LHCN-M2 (cell line): ENCODE measurements at places on chromosomes 11 and 22. TPM values are rescaled to one million over a fixed set of nuclear protein-coding genes. Genes with fewer than 3 reads are reported as not detected.

- DNase-seq = no peak
These were observed 5.8 kb upstream of the JAM3 start for GRCh38 chr11:134063124-134063495.

GRCh38 chr11:30326906-30327305 lies 4.0 kb downstream of the ARL14EP start:
- DNase-seq = no peak

The NAALADL1 gene
- total RNA-seq = not detected in 2 replicates

GRCh38 chr22:23891726-23892125 lies 2.5 kb upstream of the MIF start:
- DNase-seq = no peak

DNA sequence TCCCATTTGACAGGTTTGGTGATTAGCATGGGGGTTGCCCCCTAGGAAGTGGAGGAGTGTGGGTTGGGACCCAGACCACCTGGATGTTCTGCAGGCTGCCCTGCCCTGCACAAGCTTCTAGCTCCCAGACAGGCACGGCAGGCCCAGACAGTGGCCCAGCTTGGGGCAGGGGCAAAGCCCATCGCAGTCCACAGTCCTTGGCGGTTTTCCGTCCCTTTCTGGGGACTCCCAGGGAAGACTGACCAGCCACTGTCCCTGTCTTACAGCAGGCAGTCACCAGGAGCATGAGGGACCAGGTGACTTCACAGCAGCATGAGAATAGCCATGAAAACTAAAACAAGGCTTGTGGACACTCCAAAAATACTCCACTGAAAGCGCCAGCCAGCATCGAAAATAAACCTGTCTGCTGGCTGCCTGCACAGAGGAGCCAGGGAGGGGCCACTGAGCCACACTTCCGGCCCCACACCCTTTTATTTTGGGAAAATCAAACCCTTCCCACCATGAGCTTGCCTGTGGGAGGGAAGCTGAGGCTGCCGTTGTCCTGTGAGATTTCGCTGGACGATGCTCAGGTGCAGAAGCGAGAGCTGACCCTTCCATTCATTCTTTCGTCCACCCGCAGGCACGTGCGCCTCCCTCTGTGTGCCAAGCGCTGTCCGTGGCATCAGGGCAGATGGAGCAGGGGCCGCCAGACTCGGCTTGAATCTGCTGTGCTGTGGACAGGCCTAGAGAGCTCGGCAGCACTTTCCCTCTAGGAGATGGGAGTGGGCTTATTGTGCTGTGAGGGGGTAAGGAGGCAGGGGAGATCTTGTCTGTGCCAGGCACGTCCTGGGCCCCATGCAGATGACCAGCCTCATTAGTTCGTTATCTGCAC lies 28.0 kb downstream of the FADD start:
- no peak for DNase-seq

The PGA5 gene
- 1.5 and 2.0 TPM in 2 replicates for total RNA-seq

DNA sequence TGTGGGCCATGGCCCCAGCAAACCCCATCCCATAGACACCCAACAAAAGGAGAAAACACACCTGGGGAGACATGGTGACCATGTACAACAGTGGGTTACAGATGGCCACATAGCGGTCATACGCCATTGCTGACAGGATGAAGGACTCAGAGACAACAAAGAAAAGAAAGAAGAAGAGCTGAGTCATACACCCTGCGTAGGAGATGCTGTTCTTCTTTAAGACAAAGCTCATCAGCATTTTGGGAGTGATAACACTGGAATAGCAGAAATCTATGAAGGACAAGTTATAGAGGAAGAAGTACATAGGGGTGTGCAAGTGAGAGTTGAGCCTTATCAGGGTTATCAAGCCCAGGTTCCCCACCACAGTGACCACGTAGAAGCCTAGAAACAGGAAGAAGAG lies 4.9 kb downstream of the OR8B8 start:
- DNase-seq = no peak

The OR8K1 gene
- total RNA-seq = not detected in 2 replicates

The RAB1B gene
- total RNA-seq = 184 and 193 TPM in 2 replicates

The GLB1L2 gene
- not detected in 2 replicates for total RNA-seq

The GLYAT gene
- not detected in 2 replicates for total RNA-seq

The KCNJ1 gene
- total RNA-seq = not detected in 2 replicates

The APOBEC3A gene
- total RNA-seq = not detected in 2 replicates

The KRTAP5-11 gene
- not detected in 2 replicates for total RNA-seq

- no peak for DNase-seq
These were observed 168.8 kb downstream of the BRD1 start for GRCh38 chr22:49658902-49659280.

The TRAPPC4 gene
- 72.8 and 82.6 TPM in 2 replicates for total RNA-seq

DNA sequence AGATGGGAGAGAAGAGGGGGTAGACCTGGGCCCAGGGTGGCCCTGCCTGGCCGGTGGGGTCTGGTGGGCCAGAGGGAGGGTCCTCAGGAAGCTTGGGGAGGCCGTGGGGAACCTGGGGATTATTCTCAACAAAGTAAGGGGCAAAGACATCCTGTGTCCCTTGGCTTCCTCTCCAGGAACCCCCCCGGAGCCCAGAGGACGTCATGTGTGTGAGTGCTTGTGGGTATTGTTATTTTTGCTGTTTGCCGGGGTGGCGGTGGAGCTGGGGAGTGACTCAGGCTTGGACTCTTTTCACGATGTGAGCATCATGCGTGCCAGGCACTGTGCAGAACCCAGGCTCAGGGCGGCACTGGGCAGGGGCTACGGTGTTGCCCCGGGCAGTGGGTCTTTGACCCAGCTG lies 982 bp upstream of the SHANK3 start:
- no peak for DNase-seq

The PKDREJ gene
- not detected in 2 replicates for total RNA-seq

DNA sequence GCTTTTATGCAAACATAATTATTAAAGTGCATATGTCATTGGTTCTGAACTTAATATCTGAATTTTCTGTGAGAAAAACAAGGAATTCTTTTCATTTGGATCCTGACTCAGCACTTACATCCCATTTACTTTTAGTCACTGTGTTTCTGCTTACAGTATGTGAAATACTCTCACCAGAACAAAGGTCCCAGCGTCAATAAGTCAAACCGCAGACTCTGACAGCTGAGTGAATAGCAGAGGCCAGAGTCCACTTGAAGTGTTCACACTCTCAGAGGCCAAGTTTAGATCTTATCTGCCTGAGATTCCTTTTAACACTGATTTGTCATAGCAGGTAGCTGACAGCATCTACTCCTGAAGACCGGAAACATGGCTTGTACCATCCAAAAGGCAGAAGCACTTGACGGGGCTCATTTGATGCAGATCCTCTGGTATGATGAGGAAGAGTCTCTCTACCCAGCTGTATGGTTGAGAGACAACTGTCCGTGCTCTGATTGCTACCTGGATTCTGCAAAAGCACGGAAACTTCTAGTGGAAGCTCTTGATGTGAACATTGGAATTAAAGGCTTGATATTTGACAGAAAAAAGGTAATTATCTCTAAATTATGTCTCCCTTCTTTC lies 14.6 kb downstream of the BBOX1 start:
- DNase-seq = peak; percentile 77

DNA sequence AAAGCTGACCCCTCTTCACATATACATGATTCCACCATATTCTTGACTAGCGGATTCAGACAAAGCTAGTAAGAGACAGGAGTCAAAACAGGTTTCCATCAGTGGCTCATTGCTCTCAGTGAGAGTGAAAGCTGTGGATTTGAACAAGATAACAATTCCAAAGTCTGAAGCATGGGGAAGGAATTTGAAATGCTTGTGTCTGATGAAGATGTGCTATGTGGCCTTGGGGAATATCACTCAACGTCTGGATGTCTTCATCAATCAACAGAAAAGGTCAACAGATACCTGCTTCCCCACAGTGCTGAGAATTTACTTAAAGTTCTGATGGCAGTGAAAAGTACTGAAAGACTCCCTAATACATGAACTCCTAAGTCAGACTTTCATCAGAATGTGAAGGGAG lies 46.9 kb upstream of the SESN3 start:
- no peak for DNase-seq

DNA sequence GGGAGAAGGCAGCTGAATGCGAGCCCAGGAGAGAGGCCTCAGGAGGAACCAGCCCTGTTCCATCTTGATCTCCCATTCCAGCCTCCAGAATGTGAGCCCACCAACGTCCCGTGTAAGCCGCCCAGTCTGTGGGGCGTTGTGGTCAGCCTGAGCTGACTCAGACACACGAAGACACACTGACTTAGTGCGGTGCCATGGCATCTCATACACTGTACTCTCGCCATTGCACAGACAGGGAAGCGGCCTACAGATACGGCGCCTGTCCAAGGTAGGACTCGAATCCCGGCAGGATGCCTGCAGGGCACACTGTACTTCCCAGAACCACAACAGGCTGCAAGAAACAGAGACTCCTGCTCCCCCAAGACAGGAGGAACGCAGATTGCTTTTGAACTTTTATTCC lies 179.6 kb downstream of the CTTN start:
- no peak for DNase-seq

DNA sequence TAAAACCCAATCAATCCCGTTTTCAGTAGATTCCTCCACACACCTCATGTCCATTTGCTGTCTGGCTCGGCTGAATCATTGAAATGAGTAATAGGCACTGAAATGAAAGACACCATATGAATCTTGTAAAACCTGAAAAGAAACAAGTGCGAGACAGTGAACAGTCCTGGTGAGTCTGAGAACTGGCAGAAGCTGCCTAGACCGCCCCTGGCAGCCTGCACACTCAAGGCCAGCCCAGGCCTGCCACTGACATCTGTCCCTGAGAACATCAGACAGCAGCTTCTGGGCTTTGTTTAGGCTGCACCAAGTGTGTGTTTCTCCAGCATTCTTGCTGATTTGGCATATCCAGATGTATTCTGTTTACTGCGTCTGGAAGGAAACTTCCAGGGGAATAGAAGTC lies 44.8 kb downstream of the ENDOD1 start:
- peak; percentile 84 for DNase-seq

GRCh38 chr11:2561696-2562581 lies 117.1 kb downstream of the KCNQ1 start:
- DNase-seq = no peak

DNA sequence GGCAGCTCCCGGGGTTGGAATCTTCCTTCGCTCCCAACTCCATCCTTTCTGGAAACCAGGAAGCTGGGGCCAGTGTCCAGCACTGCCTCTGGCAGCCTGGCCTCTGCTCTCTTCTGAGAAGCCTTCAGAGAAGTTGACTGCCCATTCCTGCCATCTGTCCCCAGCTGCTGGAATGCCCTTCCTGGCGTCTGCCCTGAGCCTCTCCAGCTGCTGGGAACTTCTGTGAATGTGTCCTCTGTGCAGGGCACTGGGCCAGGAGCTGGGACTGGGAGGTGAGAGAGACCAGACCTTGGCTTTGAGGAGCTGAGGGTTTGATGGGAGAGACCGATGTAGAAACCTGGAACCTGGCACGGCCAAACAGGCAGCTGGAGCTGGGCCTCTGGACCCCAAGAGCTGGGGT lies 5.9 kb upstream of the SOX10 start:
- DNase-seq = no peak

GRCh38 chr11:35013514-35014233 lies 97.3 kb downstream of the PDHX start:
- peak; percentile 64 for DNase-seq

DNA sequence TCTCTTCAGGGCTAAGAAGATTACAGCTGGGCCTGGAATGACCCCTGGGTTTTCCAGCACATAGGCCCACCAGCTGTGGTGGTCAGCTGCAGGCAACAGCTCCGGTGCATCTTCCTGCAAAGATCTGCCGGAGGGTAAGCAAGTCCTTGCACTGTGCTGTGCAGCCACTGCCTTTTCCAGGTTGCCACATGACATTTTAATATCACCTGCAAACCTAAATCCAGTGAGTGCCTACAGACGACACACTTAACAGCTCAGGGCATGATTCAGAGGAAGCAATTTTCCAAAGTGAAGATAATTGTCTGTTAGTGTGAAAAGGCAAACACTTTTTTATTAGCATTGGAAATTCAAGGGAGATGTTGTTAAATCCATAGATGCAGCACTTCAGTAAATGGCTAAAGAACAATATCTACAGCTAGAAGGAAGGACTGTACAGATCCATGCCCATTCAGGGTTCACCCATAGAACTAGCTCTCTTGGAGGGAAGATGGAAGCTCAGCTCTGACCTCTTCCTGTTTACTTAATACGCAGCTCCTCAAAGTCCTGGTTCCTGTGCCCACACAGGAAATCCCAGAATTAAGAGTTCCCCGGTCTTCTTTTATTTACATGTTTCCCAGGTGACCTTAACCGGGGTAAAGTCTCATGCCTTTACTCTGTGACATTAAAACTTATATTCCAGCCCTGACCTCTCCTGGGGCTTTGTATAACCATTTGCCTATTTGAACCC lies 13.3 kb upstream of the NRIP3 start:
- no peak for DNase-seq

DNA sequence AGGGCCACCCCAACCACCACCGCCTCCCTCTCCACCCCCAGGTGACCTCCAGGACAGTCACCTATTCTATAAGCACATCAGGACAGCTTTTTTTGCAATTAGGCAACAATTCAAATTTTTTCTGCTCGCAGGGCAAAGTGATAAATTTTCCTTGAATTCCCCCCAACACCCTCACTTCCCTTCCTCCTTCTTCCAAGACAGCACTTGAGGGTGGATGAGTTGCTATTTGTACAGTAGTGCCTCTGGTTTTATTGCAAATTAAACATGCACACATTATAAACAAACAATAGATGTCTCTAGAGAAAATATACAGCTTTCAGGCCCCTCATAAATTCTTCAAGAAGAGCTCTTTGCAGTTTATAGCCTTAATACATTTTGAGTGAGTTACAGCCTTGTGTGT lies 80.9 kb upstream of the USP47 start:
- DNase-seq = no peak

The NLRP14 gene
- not detected in 2 replicates for total RNA-seq

- DNase-seq = no peak
These were observed 57.6 kb downstream of the NRXN2 start for GRCh38 chr11:64665411-64665821.

The DKK3 gene
- 263 and 273 TPM in 2 replicates for total RNA-seq

GRCh38 chr22:26336773-26337172 lies 92.3 kb upstream of the ASPHD2 start:
- DNase-seq = no peak

DNA sequence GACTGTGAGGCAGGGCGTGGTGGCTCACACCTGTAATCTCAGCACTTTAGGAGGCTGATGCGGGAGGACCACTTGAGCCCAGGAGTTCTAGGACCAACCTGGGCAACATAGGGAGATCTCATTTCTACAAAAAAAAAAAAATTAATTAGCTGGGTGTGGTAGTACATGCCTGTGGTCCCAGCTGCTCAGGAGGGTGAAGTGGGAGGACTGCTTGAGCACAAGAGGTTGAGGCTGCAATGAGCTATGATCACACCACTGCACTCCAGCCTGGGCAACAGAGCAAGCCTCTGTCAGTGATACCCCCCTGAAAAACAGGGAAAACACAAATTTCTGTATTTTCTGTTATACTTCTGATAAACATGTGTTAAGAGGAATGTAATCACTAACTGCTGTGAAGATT lies 57.8 kb upstream of the ARHGAP32 start:
- peak; percentile 52 for DNase-seq

GRCh38 chr11:73493956-73494598 lies 103.8 kb downstream of the FAM168A start:
- peak; percentile 90 for DNase-seq
